ENCODE measurements at places on chromosomes 5 and 9. TPM values are rescaled to one million over a fixed set of nuclear protein-coding genes. Genes with fewer than 3 reads are reported as not detected.
A peak's percentile ranks its signal among the peaks of the same experiment; 100 is the strongest.

DNA sequence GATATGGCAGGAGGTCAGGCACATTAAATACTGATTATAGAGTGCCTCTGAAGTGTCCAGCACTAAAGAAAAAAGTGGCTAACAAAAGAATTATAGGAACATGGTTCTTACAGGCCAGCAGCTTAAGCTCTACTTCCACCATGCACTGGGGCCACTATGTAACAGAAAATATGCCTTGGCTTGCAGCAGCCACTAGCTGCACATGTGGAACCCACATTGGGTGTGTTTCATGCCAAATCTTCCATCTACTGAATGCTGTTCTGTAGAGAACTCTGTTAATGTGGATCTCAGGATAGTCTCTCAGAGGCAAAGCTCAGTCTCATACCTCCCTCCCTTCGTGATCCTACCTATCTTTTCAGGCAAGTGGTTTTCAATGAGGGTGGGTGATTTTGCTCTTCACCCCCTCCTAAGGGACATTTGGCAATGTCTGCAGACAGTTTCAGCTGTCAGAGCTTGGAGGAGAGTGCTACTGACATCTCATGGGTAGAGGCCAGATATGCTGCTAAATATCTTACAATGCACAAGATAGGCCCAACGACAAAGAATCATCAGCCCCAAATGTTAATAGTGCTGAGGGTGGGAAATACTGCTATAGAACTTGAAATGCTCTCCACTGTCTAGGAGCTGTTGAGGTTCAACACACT is 218.9 kb downstream of the TARS1 start:
- H3K27me3 ChIP-seq = no peaks in the 10 kb centered on the region
- H3K4me1 ChIP-seq = no peaks in the 10 kb centered on the region
- no peak for DNase-seq
- H3K4me3 ChIP-seq = no peak overlapping the region

The IL7R gene
- polyA plus RNA-seq = 2.9 TPM

The PCDHA1 gene
- not detected for polyA plus RNA-seq

- H3K4me1 ChIP-seq = no peaks in the 10 kb centered on the region
- H3K27me3 ChIP-seq = no peaks in the 10 kb centered on the region
- H3K27ac ChIP-seq = no peak overlapping the region
- no peak overlapping the region for H3K4me3 ChIP-seq
- H3K36me3 ChIP-seq = no peaks in the 10 kb centered on the region
- no peak for DNase-seq
These were observed 1065.7 kb upstream of the CDH9 start for GRCh38 chr5:28104080-28104479.

GRCh38 chr9:125854553-125855275 is 107.5 kb downstream of the PBX3 start:
- no peak for DNase-seq
- no peaks in the 10 kb centered on the region for H3K27me3 ChIP-seq
- no peak overlapping the region for H3K4me3 ChIP-seq
- H3K4me1 ChIP-seq = no peaks in the 10 kb centered on the region
- no peak overlapping the region for H3K27ac ChIP-seq

- no peaks in the 10 kb centered on the region for H3K4me1 ChIP-seq
- no peak for DNase-seq
- no peak overlapping the region for H3K4me3 ChIP-seq
- no peak overlapping the region for H3K27ac ChIP-seq
- no peaks in the 10 kb centered on the region for H3K36me3 ChIP-seq
- no peaks in the 10 kb centered on the region for H3K27me3 ChIP-seq
These were observed 64.7 kb downstream of the POU5F2 start for GRCh38 chr5:93676704-93677103.

- H3K36me3 ChIP-seq = no peaks in the 10 kb centered on the region
- H3K4me3 ChIP-seq = no peak overlapping the region
- no peaks in the 10 kb centered on the region for H3K27me3 ChIP-seq
- H3K27ac ChIP-seq = no peak overlapping the region
These were observed 599.0 kb downstream of the CSNK1G3 start for GRCh38 chr5:124110942-124111341.

DNA sequence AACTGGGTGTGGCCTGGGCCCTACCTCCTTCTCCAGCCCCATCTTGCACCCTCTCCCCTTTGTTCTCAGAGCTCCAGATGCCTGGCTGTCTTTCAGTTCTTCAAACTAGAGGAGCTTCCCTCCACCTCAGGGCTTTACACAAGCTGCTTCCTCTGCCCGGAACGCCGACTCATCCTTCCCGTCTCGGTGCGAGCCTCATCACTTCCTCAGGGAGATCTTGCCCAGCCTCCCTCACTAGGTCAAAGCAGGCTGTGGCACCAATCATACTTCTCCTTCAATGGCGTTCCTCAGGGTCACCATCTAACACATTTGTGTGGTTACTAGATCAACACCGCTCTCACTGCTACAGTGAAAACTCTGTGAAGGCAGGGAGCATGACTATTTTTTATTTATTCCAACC is 56.2 kb upstream of the ZSWIM6 start:
- H3K36me3 ChIP-seq = no peaks in the 10 kb centered on the region
- no peaks in the 10 kb centered on the region for H3K27me3 ChIP-seq
- no peaks in the 10 kb centered on the region for H3K4me1 ChIP-seq
- DNase-seq = no peak
- no peak overlapping the region for H3K4me3 ChIP-seq

DNA sequence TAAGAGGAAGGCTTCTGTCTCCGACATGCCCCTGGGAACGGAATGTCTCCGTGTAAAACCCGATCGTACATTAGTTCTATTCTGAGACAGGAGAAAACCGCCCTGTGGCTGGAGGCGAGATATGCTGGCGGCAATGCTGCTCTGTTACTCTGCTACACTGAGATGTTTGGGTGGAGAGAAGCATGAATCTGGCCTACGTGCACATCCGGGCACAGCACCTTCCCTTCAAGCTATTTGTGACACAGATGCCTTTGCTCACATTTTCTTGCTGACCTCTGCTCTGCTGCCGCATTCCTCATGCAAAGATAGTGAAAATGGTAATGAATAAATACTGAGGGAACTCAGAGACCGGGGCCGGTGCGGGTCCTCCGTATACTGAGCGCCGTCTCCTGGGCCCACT is 2.2 kb upstream of the DPP7 start:
- peaks cover 23% of the 10 kb centered on the region for H3K27me3 ChIP-seq
- H3K4me3 ChIP-seq = no peak overlapping the region
- no peaks in the 10 kb centered on the region for H3K4me1 ChIP-seq
- no peak overlapping the region for H3K27ac ChIP-seq
- no peak for DNase-seq

The ELAVL2 gene
- polyA plus RNA-seq = not detected

The PROB1 gene
- polyA plus RNA-seq = 0.54 TPM

DNA sequence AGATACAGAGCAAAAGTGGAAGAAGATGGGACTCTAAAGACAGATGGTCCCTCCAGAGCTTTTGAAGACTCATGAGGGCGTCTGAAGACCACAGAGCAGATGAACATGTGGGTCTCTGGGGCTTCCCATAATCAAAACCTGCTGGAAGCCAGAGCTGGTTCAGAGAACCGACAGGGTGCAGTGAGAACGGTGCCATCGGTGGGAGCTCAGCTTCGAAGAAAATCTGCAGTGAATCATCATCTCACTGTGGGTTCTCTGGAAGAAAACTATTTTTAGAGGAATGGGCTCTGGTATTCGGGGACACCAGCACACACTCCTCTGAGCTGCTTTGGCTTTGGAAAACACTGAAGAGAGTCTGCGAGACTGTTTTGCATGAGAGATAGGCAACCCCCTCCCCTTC is 222.4 kb upstream of the PANK3 start:
- no peaks in the 10 kb centered on the region for H3K4me1 ChIP-seq
- no peak overlapping the region for H3K4me3 ChIP-seq
- DNase-seq = no peak
- no peak overlapping the region for H3K27ac ChIP-seq
- no peaks in the 10 kb centered on the region for H3K36me3 ChIP-seq

DNA sequence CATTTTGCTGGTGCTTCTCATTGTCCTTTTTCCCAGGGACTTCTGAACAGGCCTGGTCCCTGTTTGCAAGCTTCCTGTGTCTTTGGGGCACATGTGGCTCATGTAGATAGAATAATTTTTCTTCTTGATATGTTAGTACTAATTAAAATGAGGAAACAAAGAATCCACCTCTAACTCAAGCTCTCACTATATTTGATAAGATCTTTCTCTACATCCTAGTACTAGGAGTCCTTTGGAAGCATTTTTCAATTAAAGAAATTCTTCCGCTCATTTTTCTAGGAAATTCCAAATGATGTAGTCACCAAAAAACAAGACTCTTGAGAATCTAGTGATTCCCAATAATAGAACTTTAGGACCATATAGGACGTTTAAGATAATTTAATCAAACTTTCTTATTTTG is 165.3 kb downstream of the SEC61B start:
- H3K36me3 ChIP-seq = no peaks in the 10 kb centered on the region
- no peak overlapping the region for H3K4me3 ChIP-seq
- H3K27ac ChIP-seq = no peak overlapping the region
- no peaks in the 10 kb centered on the region for H3K4me1 ChIP-seq

The PLCXD3 gene
- polyA plus RNA-seq = 0.45 TPM

The SEMA5A gene
- polyA plus RNA-seq = 1.9 TPM

The TLE1 gene
- 28.6 TPM for polyA plus RNA-seq

The IL4 gene
- not detected for polyA plus RNA-seq

The DIPK1B gene
- polyA plus RNA-seq = 0.22 TPM

The CA9 gene
- polyA plus RNA-seq = 4.5 TPM

DNA sequence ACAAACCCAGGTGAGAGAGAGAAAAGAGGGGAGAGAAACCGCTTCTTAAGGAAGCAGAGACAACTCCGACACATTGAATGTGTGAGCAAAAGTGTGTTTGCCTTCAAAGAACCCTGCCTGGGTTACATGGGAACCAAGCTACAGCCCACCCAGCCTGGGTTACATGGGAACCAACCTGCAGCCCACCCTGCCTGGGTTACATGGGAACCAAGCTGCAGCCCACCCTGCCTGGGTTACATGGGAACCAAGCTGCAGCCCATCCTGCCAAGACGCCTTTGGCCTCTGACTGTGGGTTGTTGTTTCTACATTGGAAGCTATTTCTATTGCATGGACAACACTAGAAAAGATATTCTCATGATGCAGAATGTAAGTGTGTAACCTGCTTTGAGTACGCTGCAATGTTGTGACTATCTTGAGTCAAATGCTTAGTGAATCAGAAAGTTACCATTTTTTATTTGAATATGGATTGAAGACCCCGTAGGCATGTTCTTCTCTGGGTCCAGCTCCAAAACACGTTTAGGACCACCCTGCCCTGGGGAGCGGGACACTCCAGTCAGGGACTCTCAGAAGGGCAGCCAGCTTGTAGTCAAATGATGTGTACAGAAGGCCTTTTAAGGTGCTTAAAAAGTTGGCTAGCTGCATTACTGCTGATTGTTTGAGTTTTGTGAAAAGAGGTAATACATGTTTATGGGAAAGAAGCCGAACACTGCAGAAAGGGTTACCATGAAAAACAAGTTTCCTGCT is 39.1 kb upstream of the UNC5A start:
- no peak overlapping the region for H3K4me3 ChIP-seq
- peaks cover 8% of the 10 kb centered on the region for H3K27me3 ChIP-seq
- no peaks in the 10 kb centered on the region for H3K4me1 ChIP-seq
- no peaks in the 10 kb centered on the region for H3K36me3 ChIP-seq
- DNase-seq = no peak

The PAPPA gene
- 0.27 TPM for polyA plus RNA-seq

DNA sequence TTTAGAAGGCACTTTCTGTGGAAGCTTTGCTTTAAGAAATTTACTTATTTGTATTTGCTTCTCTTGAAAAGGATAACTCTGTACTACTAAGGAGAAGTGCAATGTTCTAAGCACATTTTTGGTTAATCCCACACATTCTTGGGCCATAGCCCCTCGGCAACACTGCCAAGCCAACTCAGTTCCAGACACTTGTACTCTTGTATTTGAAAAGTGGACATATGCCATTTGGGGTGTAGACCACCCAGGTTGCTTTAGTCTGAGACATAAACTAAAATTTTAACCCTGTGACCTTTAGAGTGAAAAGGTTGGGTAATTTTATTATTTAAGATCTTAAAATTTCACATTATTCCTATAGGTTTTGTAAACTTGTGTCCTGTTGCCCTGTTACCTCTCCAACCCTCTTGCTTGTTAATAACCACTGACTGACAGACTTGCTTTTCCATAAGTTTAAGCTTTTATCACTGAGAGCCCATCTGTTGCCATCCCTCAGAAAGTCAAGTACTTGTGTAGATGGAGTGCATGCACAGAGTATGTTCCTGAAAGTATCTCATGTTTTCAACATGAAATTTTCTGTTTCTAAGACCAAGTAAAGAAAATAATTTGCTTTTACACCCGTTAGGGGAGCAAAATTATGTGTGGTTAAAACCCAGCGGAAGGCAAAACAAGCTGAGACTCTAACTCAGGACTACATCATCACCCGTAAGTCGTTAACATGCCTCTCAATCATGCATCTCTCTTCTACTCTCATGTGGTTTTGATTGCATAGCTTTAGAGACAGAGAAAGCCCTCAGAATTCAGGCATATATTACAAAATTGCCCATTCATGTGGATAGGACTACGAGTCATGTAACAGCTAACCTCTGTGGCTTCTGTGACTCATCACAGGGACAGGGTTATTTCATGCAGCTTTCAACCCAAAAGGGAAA is 117.3 kb downstream of the GDNF start:
- H3K27ac ChIP-seq = peak overlapping the region; percentile 34
- peaks cover 4% of the 10 kb centered on the region for H3K36me3 ChIP-seq
- no peaks in the 10 kb centered on the region for H3K27me3 ChIP-seq

The GTF2H2C gene
- 19.6 TPM for polyA plus RNA-seq

GRCh38 chr9:73023025-73023541 is 70.2 kb upstream of the ALDH1A1 start:
- no peaks in the 10 kb centered on the region for H3K4me1 ChIP-seq
- no peak overlapping the region for H3K27ac ChIP-seq
- H3K27me3 ChIP-seq = no peaks in the 10 kb centered on the region
- no peaks in the 10 kb centered on the region for H3K36me3 ChIP-seq
- no peak overlapping the region for H3K4me3 ChIP-seq
- peak; percentile 75 for DNase-seq

DNA sequence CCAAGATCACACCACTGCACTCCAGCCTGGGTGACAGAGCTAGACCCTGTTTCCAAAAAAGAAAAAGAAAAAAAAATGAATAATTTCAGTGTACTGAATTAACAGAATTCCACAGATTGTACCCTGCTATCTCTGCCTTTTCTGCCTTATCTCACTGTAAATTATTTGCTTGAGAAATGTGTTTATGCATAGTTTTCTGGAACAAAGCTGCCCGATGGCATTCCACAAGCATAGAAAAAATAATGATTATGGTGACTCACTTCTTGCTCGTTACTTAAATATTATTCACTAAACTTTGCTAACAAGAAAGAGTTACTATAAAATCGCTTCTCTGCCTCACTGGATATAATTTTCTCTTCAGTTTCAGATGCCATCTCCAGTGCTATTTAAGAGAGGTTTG is 88.7 kb upstream of the FAM169A start:
- H3K4me1 ChIP-seq = peaks cover 70% of the 10 kb centered on the region
- H3K4me3 ChIP-seq = no peak overlapping the region
- peak overlapping the region; percentile 69 for H3K27ac ChIP-seq
- H3K27me3 ChIP-seq = no peaks in the 10 kb centered on the region
- H3K36me3 ChIP-seq = no peaks in the 10 kb centered on the region
- no peak for DNase-seq

Data from small intestine (tissue), 16 donors.